IMR-90 (cell line): ENCODE measurements at places on chromosomes 13 and 19. TPM values are rescaled to one million over a fixed set of nuclear protein-coding genes. Genes with fewer than 3 reads are reported as not detected.

PLEKHF1 gene
- 4.7 and 5.0 TPM in 2 replicates for total RNA-seq

NLRP11 gene
- total RNA-seq: not detected in 2 replicates

NUDT19 gene
- total RNA-seq: 4.5 and 6.4 TPM in 2 replicates

FFAR2 gene
- not detected in 2 replicates for total RNA-seq

SYCN gene
- not detected in 2 replicates for total RNA-seq

ZNF229 gene
- total RNA-seq: 13.1 and 17.6 TPM in 2 replicates

SHISA2 gene
- total RNA-seq: under 0.01 TPM in 1 of 2 replicates, not detected in the other

MBD3L2B gene
- total RNA-seq: not detected in 2 replicates
